ENCODE measurements at places on chromosomes 2 and 18.
A peak's percentile ranks its signal among the peaks of the same experiment; 100 is the strongest.

DNA sequence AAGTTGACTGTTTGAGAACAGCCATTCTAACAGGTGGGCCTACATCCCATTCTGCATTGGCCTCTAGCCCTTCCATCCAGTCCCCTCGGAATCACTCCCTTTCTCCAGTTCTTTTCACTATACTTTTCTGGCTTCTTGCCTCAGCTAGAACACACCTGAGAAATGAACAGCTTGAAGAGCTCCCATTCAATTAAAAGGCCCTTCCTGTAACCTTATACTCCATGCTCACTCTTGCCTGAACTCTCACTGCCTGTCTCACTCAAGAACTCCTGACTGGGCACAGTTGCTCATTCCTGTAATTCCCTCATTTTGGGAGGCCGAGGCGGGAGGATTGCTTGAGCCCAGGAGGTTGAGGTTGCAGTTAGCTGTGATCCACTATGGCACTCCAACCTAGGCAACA, 23.6 kb downstream of the CHRNA1 start:
- DNase-seq = no peak

DNA sequence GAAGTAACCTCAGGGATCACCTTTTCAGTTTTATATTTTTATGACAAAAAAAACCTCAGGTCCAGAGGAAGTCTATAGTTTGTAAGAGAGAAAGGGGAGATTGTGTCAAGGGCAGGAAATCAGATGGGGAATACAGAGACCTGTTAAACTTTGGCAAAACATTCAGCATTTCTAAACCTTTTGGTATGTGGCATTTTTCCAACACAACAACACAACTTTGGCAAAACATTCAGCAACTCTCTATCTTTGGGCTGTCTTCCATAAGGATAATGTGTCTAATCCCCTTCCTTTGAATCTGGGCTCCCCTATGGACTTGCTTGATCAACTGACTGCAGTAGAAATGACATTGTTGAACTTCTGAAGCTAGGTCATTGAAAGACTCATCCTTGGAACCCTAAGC, 220.6 kb upstream of the CCDC68 start:
- DNase-seq = no peak

DNA sequence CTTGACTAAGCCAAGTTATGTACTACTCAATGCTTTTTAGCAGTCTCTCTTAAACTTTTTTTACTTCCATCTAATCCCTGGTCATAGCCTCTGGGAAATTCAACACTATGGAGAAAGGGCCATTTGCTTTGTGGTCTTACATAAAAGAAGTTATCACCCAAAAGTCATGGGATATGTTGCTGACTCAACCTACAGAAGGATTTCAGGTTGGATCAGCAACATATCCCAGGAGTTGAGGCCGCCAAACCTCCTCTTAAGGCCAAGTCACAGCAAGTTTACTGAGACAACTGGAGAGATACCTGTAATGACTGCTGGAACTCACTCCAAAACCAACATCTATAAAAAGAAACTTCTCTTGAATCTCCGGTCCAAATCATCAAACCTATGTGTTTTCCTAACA, 141.1 kb downstream of the IRS1 start:
- DNase-seq = no peak

DNA sequence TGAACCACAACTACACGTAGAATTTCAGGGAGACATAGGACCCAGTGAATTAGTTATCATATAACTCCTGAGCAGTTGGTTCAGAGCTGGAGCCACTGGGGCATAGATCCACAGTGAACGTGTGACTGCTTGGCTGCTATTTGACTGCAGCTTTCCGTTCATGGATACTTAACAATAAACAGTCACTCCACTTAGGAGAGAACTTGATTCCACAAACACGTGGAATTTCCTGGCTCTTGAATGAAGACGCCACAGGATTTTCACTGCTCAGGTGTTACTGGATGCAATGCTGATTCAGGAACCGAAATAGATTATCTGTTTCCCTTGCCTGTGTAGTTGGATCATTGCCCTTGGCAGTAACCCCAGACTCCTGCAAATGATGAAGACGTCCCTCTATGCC, 679.1 kb upstream of the ZEB2 start:
- DNase-seq = no peak

DNA sequence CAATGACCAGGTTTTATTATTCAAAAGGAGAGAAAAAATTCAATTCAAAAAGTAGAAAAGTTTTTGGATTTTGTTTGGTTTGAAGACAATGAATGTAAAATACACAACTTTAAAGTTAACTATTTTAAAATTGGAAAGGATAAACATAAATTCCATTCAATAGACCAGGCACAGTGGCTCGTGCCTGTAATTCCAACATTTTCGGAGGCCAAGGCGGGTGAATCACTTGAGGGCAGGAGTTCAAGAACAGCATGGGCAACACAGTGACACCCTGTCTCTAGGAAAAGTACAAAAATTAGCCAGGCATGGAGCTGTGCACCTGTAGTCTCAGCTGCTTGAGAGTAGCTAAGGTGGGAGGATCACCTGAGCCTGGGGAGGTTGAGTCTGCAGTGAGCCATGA, 54.7 kb downstream of the SCN9A start:
- no peak for DNase-seq

DNA sequence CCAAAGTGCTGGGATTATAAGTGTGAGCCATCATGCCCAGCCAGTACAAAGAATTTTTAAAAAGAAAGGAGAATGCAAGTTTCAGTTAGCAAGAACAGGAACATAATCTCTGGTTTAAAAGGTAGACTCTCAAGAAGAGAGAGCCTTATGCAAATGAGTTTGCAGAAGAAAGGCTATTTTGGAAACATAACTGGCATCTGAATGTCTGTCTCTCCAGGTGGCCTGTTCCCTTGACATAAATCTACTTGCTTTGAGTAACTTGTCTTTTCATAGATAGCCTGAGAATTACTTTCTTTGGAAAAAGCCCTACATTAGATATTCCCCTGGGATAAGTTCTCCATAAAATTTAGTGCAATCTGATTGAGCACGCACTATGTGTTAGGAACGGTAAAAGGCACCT, 109.6 kb downstream of the ICOS start:
- DNase-seq = no peak

DNA sequence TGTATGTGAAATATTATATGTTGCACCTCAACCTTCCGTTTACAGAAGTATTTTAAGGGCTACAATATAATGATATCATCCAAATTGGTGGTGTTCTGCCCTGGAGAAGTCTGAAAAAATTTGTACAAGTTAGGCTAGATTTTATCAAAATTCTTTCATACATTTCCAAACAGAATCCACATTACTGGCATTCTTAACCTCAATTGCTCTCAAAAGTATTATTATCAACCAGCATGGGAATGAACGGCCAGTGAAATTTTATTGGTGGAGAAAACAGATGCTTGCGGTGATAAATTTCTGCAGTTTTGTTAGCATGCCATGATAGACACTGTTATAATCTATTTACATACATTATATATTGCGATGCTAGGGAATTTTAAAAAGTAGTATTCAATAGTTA, 88.3 kb upstream of the TFPI start:
- no peak for DNase-seq

DNA sequence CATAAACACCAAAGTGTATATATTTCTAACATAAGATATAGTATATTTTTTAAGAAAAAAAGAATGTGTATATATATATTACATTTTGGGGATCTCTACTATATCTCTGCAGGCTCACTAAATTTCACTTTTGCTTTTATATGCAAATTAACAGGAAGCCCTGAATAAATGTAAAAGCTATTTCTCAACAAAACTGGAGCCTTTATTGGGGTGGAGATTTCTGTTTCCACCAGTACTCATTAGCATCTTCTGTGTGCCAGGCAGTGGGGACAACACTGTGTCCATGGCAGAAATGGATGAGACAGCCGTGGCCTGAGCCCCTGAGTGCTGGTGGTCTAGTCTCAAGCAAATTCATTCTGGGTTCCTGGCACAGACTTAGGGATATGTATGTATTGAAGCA, 41.3 kb downstream of the C18orf63 start:
- peak; percentile 20 for DNase-seq

GRCh38 chr2:237600205-237600846, 9.8 kb upstream of the RAB17 start:
- DNase-seq = no peak

DNA sequence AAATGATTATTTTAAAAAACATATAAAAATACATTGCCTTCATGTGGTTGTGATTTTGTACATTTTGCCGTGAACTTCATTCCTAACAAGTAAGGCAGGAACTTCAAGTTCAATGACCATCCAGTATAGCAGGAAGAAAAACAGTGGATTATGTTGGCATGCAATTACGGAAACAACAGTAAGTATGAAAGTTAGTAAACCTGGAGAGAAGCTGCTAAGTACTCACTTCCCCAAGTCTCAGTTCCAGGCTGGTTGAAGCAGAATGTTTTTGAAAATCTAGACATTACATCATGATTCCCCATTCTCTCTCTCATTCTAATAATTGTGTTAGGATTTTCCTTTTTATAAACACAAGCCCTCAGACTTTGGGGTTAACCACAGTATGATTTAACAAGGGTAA, 987.1 kb upstream of the KLHL29 start:
- no peak for DNase-seq

DNA sequence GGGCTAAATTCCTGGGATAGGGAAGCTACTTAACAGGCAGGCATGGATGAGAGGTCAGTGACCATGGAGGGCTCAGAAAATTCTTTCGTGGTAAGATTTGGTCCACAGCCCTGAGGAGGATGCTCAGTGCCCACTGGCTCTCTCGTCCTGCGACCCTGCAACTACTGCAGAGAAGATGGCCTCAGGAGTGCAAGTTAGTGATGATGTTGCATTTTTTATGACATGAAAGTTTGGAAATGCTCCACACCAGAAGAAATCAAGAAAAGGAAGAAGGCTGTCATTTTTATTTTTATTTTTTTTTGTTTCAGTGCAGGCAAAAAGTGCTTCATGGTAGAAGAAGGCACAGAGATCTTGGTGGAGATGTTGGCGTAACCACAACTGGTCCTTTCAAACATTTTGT, 238.6 kb upstream of the PARD3B start:
- no peak for DNase-seq

GRCh38 chr2:56687169-56687568, 503.4 kb downstream of the CCDC85A start:
- DNase-seq = no peak

DNA sequence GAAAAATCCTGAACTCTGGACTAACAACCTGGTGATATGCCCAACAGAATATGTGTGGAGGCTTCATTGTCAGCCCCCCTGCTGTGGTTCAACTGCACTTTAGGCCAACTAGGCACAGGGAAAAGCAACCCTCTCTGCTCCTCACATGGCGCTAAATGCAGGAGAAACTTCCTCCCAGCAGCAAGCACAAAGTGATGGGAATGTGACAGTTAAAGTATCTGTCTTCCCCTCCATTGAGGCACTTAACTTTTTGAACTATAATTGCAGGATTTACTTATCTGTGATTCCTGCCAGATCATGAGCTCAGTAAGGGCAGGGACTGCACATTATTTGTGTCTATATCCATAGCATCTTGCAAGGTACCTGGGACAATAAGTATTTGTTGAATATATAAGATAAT, 981.2 kb upstream of the KLHL29 start:
- no peak for DNase-seq

DNA sequence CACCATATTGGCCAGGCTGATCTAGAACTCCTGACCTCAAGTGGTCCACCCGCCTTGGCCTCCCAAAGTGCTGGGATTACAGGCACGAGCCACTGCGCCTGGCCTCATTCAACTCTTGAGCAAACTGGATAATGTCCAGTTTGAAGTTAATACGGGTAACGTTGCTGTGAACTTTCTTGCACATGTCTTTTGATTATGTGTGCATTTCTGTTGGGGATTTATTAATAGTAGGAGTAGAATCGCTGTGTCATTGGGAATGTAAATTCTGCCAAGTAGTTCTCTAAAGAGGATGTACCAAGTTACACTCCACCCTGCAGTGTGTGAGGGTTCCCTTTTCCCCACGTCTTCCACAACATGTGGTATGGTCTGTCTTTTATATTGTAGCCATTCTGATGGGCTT, 6.2 kb downstream of the IMPA2 start:
- DNase-seq = peak; percentile 78

DNA sequence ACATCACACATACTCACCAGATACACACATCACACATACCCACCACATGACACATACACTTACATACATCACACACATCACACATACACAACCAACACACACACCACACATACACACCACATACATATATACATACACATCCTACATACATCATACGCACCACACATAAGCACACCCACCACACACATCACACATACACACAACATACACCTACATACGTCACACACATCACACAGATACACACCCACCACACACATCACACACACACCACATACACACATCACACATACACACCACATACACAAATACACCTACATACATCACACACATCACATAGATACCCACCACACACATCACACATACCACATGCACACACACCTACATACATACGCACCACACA, 158.4 kb downstream of the NDUFA10 start:
- no peak for DNase-seq

GRCh38 chr18:11154368-11154989, 5.1 kb upstream of the PIEZO2 start:
- peak; percentile 85 for DNase-seq

- no peak for DNase-seq
These were observed 16.0 kb downstream of the MALL start for GRCh38 chr2:110099471-110100225.

GRCh38 chr2:212595036-212595654, 56.5 kb upstream of the ERBB4 start:
- peak; percentile 49 for DNase-seq

DNA sequence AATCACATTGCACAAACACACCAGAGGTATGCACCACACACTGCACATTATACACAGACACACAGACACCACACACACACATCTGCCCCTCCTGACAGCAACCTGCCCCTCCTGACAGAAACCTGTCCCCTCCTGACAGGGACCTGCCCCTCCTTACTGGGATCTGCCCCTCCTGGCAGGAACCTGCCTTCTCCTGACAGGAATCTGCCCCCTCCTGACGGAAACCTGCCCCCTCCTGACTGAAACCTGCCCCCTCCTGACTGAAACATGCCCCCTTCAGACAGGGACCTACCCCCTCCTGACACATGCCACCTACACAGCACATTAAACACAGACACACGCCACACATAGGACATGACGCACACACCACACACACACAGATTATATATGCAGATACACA, 88.9 kb downstream of the PXDN start:
- DNase-seq = no peak

- DNase-seq = no peak
These were observed 541.7 kb downstream of the KCNJ3 start for GRCh38 chr2:155240176-155240575.
